Tongue (tissue), 3 donors: ENCODE measurements at places on chromosomes 16 and 17. TPM values are rescaled to one million over a fixed set of nuclear protein-coding genes. Genes with fewer than 3 reads are reported as not detected.

- DNase-seq: no peak
Observed at GRCh38 chr17:57210972-57211411, 45.3 kb upstream of the MSI2 start.

DNA sequence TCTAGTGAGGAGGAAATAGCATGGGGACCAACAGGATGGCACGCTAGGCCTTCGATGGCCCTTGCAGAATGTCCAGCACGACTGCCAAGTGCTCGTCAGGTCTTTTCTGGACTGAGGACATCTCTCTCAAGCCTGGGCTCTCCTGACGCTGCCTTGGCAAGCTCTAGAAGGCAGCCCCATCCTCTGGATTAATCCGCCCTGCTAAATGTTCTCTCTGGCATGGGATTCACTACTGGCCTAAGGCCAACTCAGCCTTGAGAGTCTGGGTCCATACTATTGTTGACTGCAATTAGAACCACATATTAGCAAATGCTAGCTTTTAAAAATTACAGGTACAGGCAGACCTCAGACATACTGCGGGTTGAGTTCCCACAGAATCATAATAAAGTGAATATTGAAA is 2.5 kb upstream of the CEP295NL start:
- peak; percentile 55 for DNase-seq

The PYY gene
- total RNA-seq: not detected

DNA sequence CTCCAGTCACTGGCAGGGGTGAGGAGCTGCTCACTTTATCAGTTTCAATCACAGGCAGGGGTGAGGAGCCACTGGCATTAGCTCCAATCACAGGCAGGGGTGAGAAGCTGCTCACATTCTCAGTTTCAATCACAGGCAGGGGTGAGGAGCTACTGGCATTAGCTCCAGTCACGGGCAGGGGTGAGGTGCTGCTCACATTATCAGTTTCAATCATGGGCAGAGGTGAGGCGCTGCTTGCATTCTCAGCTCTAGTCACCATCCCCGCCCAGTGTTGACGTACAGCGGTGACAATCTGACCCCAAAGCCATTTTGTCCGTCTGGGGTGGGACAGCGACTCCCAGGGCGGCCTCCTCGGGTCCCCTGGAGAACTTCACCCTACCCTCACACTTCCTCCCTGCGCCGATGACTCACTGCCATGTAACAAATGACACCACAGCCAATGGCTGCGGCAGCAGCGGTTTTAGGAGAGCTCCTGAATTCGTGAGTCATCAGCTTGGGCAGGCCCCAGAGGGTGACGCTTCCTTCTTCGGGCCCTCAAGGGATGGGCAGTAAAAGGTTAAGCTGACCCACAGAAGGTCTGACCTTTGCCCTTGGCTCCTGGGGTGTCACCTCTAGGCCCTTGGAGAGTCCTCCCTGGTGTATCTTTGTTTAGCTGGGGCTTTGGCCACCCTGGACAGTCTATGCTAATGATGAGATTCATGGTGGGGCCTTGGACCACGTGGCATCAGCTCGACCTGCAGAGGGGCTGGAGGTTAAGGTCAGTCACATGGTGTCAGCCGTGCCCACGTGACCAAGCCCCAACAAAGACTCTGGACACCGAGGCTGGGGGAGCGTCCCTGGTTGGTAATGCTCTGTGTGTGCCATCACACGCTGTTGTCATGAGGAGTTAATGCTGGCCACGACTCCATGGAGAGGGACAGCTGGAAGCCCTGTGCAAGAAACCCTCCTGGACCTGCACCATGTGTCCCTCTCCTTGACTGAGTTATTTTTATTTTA is 171.7 kb downstream of the C16orf95 start:
- DNase-seq: no peak

DNA sequence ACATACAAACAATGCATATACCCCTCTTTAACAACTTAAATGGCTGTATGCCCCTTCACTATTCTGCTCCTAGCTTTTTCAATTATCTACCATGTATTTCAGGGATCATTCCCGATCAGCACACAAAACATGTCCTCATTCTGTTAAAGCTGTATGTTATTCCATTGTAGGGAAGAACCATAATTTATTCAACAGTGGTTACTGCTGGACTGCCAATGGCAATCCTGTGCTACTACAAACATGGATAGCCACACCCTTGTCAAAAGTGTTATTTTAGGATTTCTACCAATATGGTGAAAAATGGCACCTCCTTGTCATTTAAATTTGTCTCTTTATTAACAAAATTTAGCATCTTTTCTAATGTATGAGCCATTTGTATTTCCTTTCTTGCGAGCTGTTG is 85.1 kb upstream of the BCAR1 start:
- DNase-seq: no peak

DNA sequence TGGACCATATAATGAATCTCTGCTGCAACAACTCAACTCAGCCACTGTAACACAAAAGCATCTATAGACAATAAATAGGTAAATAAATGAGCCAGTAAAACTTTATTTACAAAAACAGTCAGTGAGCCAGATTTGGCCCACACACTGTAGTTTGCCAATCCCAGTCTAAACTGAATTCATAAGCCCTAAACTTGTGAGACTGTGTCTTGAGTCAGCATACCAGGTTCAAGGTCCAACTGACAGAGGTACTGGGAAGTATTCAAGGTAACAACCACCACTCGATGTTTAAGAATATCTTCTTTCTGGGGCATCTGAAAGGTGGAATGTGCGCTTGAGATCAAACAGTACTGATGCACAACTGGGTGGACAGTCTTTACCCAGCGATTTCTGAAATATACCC is 94.2 kb downstream of the HELZ start:
- DNase-seq: no peak

DNA sequence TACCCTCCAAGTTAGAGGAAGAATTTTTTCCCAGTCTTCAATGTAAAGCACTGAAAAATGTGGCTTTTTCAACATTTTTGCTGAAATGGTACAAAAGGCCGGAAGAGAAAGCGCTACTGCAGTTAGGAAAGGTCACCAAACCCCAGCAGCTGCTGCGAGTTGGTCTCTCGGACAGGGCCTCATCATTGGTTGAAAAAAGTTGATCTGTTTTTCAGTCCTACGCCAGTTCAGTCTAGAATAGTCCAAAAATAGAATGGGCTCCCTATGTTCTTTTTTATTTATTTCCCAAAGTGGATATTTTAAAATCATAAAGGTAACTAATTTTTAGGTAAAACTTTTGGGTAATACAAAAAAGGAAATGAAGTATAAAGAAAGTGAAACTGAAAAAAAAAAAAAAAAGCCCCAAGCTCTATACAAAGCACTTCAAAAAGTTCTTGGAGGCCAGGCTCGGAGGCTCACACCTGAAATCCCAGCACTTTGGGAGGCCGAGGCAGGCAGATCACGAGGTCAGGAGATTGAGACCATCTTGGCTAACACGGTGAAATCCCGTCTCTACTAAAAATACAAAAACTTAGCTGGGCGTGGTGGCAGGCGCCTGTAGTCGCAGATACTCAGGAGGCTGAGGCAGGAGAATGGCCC is 17.4 kb downstream of the ADAP2 start:
- DNase-seq: no peak

The TOX3 gene
- 0.31 TPM for total RNA-seq

- no peak for DNase-seq
Observed at GRCh38 chr17:5286846-5287245, 4.8 kb downstream of the RABEP1 start.
